Astrocyte (in vitro differentiated cells and primary cell): ENCODE measurements at places on chromosomes 16 and 17. TPM values are rescaled to one million over a fixed set of nuclear protein-coding genes. Genes with fewer than 3 reads are reported as not detected.

- no peaks in the 10 kb centered on the region for H3K36me3 ChIP-seq
- peaks cover 6% of the 10 kb centered on the region for H3K27me3 ChIP-seq
- H3K4me3 ChIP-seq: no peak overlapping the region
- no peak for DNase-seq
Observed at GRCh38 chr16:57603115-57604024, 25.1 kb upstream of the ADGRG1 start.

DNA sequence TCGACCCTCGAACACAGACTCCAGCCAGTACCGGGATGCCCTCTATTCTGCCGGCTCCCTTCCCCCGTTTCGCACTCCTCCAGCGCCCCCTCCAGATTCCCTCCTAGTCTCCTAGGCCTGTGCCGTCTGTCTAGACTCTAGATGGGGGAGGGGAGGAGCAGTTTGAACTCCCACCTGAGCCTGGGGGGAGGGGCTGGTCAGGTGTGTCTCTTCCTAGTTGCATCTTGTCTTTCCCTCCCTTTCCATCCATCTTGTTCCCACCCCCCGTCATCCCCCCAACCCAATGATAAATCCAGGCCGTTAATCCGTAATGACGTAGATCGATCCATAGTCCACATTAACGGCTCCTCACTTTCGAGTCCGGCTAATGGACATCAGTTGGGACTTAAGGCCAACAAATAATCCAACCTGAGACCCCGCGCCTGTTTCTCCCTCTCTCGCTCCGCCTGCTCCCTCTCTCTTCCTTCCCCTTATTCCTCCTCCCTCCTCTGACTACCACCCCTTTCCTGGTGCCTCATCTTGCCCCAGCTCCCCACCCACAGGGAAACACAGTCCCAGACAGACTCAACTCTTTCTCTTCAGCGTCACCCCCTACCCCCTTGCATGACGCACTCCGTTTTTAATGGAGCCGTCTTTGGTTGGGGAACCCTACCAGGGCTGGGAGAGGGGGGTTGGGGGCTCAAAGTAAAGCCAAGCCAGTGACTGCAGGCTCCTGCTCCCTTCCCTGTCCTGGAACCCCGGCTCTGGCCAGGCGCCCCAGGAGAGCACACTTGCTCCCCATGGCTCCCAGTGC lies 3.4 kb upstream of the HOXB5 start:
- peak overlapping the region; percentile 59 for H3K4me3 ChIP-seq
- DNase-seq: no peak
- peaks cover 18% of the 10 kb centered on the region for H3K4me1 ChIP-seq
- H3K27me3 ChIP-seq: peaks cover 88% of the 10 kb centered on the region
- H3K27ac ChIP-seq: no peak overlapping the region

GRCh38 chr17:5870231-5870953 lies 199.8 kb upstream of the WSCD1 start:
- H3K4me3 ChIP-seq: no peak overlapping the region
- H3K4me1 ChIP-seq: no peaks in the 10 kb centered on the region
- H3K27ac ChIP-seq: no peak overlapping the region
- DNase-seq: no peak
- H3K36me3 ChIP-seq: no peaks in the 10 kb centered on the region
- H3K27me3 ChIP-seq: no peaks in the 10 kb centered on the region

The ZDHHC1 gene
- total RNA-seq: 3.7 and 4.4 TPM in 2 replicates

DNA sequence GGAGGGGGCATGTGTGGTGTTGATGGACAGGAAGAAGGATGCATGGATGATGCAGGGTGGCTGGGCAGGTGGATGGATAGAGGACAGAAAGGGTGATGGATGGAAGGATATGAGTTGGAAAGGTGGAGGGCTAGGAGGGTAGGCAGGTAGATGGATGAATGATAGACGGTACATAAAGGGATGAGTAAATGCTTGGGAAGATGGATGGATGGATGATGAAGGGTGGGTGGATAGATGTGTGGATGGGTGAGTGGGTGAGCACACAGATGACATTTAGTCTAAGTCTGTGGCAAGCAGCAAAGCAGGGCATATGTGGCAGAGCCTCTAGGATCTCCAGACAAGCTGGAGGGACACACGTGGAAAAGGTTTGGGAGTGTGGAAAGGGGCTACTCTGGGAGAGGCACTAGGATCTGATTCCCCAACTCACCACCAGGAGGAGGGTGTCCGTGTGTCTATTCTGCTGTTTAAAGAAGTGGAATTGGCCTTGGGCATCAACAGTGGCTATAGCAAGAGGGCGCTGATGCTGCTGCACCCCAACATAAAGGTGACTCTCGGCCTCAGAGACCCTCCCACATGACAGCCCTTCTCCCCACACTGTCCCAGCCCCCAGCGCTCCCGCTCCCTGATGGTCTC lies 8.2 kb downstream of the PLD2 start:
- no peaks in the 10 kb centered on the region for H3K27me3 ChIP-seq
- H3K36me3 ChIP-seq: peaks cover 3% of the 10 kb centered on the region
- no peaks in the 10 kb centered on the region for H3K4me1 ChIP-seq
- no peak overlapping the region for H3K4me3 ChIP-seq

DNA sequence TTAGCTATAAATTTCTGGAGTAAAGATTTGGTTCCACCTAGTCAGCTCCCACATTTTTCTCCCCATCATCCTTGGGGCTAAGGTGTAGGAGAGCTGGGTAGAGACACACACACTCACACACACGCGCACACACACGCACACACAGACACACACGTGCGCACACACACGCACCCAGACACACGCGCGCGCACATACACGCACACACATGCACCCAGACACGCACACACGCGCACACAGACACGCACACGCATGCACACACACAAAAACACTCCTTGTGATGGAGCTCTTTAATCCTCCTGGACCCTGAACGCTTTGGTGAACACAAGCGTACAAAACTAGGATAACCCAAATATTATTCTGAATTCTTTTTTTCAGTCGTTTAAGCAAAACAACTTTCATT lies 253.6 kb downstream of the C16orf95 start:
- no peaks in the 10 kb centered on the region for H3K36me3 ChIP-seq
- H3K4me1 ChIP-seq: peaks cover 14% of the 10 kb centered on the region
- H3K27ac ChIP-seq: no peak overlapping the region
- no peak overlapping the region for H3K4me3 ChIP-seq
- H3K27me3 ChIP-seq: no peaks in the 10 kb centered on the region

The ABCA8 gene
- total RNA-seq: not detected in 2 replicates

DNA sequence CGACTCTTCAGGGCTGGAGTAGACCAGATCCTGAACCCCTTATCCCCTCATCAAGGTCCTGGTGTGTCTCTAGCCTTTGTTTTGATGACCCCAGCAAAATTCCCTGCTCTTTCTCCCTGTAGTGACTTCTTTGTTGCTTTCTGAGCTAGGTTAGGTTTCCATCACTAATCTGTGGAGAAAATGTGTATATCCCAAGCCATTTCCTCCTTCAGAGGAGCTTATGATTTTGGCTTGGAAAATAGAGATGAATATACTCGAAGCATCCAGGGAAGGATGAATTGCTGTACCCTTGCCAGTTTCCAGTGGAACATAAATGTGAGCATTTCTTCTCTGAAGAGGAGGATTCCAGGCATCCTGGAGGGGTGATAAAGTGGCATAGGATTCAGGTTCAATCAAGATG lies 55.8 kb downstream of the KSR1 start:
- no peak overlapping the region for H3K27ac ChIP-seq
- H3K36me3 ChIP-seq: no peaks in the 10 kb centered on the region
- DNase-seq: no peak
- no peaks in the 10 kb centered on the region for H3K4me1 ChIP-seq

The RNF222 gene
- not detected in 2 replicates for total RNA-seq

The SMIM36 gene
- not detected in 2 replicates for total RNA-seq

The CSF3 gene
- not detected in 2 replicates for total RNA-seq

DNA sequence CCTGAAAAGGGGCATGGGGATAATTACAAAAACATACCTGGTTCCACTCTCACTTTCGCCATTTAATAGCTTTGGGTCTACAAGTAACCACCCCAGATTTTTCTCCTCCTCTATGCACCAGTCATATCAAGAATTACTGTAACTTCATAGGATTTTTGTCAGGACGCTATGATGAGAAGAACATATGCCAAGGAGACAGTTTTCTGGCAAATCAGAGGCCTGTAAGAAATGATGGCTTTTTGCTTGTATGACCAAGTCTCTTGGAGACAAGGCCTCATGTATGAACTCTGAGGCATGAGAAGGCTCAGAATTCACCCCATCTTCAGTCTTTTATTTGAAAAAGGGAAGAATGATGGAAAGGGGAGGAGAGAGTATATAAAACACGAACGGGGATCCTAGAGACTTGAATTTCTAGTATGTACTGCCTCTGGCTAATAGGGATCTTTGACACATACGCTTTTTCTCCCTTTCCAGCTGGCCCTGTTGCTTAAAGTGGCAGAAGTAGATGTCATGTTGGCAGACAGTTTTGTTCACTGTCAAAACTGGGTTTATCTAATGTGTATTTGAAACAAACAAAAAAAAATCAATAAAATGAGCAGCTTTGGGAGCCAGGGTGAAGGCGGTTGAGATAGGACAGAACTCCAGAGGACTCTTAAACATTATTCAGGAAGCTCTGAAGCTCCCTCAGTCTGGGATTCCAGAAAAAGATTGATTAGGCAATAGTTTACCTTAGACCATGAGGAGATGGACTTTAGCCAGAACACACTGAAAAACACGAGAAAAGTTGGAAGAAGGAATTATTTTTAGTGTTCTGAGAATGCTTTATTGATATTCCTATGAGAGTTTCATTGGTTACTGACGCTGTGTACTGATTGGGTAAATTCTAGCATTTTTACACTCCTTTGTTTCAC lies 656.6 kb downstream of the WWOX start:
- no peaks in the 10 kb centered on the region for H3K4me1 ChIP-seq
- no peak overlapping the region for H3K27ac ChIP-seq
- H3K27me3 ChIP-seq: no peaks in the 10 kb centered on the region

- no peak for DNase-seq
- H3K4me3 ChIP-seq: no peak overlapping the region
- no peaks in the 10 kb centered on the region for H3K4me1 ChIP-seq
- H3K36me3 ChIP-seq: no peaks in the 10 kb centered on the region
- H3K27ac ChIP-seq: no peak overlapping the region
- no peaks in the 10 kb centered on the region for H3K27me3 ChIP-seq
Observed at GRCh38 chr17:68851890-68852289, 103.3 kb downstream of the ABCA8 start.

- peak; percentile 5 for DNase-seq
- no peak overlapping the region for H3K4me3 ChIP-seq
- peaks cover 6% of the 10 kb centered on the region for H3K27me3 ChIP-seq
- no peaks in the 10 kb centered on the region for H3K4me1 ChIP-seq
- H3K36me3 ChIP-seq: no peaks in the 10 kb centered on the region
Observed at GRCh38 chr16:89037261-89038152, 56.1 kb upstream of the ACSF3 start.

DNA sequence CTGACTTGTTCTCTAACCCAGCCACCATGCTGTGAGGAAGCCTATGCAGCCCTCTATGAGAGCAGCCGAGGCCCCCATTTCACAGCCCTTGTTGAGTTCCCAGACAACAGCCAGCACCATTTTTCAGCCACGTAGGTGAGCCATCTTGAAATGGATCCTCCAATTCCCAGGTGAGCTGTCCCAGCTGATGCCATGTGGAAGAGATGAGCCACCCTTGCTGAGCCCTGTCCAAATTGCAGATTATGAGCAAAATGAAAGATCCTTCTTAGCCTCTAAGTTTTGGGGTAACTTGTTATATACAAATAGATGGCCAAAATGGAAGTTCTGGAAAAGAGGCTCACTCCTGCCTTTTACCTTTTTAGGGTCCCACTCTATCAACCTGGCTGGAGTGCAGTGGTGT lies 25.7 kb upstream of the TIMP2 start:
- H3K27ac ChIP-seq: no peak overlapping the region
- no peak for DNase-seq
- no peaks in the 10 kb centered on the region for H3K27me3 ChIP-seq
- H3K36me3 ChIP-seq: no peaks in the 10 kb centered on the region
- peaks cover 19% of the 10 kb centered on the region for H3K4me1 ChIP-seq

The P2RX1 gene
- total RNA-seq: not detected in 2 replicates

The RAD51C gene
- total RNA-seq: 9.1 and 9.4 TPM in 2 replicates

DNA sequence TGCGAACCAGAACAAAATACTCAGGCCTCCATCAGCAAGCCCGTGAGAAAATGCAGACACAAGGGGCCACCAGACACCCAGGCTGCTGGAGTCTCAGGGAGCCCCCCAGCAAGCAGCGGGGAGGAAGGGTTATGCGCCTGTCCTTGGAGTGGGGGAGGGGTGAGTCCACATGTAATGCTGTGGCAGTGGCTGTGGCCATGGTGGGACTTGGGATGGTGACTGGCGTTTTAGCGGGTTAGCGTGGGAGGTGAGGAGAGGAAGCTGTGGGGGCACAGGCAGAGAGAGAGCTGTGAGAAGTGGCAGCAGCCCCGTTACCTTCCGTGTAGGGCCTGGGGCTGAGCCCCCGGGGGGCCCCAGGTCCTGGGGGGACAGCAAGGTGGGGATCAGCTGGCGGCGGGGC lies 58.3 kb downstream of the SRCIN1 start:
- H3K27ac ChIP-seq: no peak overlapping the region
- DNase-seq: no peak
- H3K27me3 ChIP-seq: peaks cover 2% of the 10 kb centered on the region

DNA sequence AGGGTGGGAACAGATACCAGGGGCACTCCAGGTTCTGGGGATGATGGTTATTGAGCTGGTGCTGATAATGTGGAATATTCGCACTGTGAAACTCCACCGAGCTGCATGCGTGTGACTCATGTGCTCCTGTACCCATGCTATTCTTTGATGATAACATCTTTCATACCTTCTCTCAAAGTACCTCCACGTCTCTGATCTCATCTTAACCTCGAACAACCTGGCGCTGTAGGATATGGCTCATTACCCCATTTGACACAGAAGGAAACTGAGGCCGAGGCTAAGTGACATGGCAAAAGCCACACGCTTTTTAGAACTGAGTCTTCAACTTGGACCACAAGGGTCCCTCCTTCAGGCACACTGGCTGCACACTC lies 30.2 kb upstream of the MRPS23 start:
- DNase-seq: no peak
- H3K4me3 ChIP-seq: no peak overlapping the region
- H3K36me3 ChIP-seq: no peaks in the 10 kb centered on the region
- no peaks in the 10 kb centered on the region for H3K27me3 ChIP-seq
- H3K27ac ChIP-seq: peak overlapping the region; percentile 81

The DHX8 gene
- 48.5 and 61.1 TPM in 2 replicates for total RNA-seq

The KAT8 gene
- 27.3 and 33.5 TPM in 2 replicates for total RNA-seq

DNA sequence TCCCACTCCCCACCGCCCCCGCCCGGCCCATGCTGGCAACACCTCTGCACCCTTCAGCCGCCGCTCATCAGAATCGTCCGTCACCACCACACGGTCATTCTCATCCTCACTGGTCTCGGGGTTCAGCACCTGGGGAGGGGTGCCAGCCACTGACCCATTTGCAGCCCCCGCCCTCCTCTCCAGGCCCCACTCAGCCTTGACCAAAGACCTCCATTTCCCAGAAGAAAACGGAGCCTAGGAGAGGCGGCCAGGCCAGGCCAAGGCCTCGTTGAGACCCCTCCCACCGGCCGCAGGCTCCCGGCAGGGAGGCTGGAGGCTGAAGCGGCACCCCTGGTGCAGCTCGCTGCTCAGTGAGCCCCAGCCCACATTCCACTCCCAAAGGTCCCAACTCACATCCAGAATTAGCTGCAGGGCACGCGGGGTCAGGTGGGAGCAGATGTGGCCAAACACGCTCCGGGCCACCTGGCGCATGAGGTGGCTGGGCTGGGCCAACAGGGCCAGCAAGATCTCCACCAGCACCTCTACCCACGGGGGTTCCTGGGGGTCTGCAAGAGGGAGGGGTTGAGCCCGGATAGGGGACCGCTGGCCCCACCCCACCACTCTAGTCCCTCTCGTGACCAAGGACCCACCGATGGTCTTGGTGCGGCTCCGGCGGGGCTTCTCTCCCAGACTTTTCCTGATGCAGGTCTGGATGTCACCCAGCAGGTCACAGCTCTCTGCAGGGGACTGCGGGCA lies 9.8 kb downstream of the MYBBP1A start:
- peaks cover 4% of the 10 kb centered on the region for H3K4me1 ChIP-seq
- H3K36me3 ChIP-seq: peaks cover 10% of the 10 kb centered on the region
- H3K27me3 ChIP-seq: no peaks in the 10 kb centered on the region
- no peak for DNase-seq
- no peak overlapping the region for H3K27ac ChIP-seq
- no peak overlapping the region for H3K4me3 ChIP-seq
